ENCODE measurements at places on chromosomes 4 and X. TPM values are rescaled to one million over a fixed set of nuclear protein-coding genes. Genes with fewer than 3 reads are reported as not detected.

GIMD1 gene
- not detected for total RNA-seq

MAGEA4 gene
- not detected for total RNA-seq

NPNT gene
- total RNA-seq, result 44.0 TPM

ZNF711 gene
- 2.0 TPM for total RNA-seq

RAB33A gene
- not detected for total RNA-seq

SUPT20HL2 gene
- not detected for total RNA-seq

All from pancreas (tissue), 10 donors.